OCI-LY7 (cell line): ENCODE measurements at places on chromosomes 13 and 19. TPM values are rescaled to one million over a fixed set of nuclear protein-coding genes. Genes with fewer than 3 reads are reported as not detected.

The LGALS14 gene
- not detected in 2 replicates for total RNA-seq

The BRCA2 gene
- total RNA-seq = 34.3 and 36.4 TPM in 2 replicates

GRCh38 chr13:26985285-26985878, 186.2 kb downstream of the USP12 start:
- DNase-seq = peak; percentile 82

GRCh38 chr19:3196933-3197205, 11.1 kb downstream of the NCLN start:
- no peak for DNase-seq

GRCh38 chr19:43618921-43619261, 538 bp downstream of the ZNF428 start:
- DNase-seq = peak; percentile 80

DNA sequence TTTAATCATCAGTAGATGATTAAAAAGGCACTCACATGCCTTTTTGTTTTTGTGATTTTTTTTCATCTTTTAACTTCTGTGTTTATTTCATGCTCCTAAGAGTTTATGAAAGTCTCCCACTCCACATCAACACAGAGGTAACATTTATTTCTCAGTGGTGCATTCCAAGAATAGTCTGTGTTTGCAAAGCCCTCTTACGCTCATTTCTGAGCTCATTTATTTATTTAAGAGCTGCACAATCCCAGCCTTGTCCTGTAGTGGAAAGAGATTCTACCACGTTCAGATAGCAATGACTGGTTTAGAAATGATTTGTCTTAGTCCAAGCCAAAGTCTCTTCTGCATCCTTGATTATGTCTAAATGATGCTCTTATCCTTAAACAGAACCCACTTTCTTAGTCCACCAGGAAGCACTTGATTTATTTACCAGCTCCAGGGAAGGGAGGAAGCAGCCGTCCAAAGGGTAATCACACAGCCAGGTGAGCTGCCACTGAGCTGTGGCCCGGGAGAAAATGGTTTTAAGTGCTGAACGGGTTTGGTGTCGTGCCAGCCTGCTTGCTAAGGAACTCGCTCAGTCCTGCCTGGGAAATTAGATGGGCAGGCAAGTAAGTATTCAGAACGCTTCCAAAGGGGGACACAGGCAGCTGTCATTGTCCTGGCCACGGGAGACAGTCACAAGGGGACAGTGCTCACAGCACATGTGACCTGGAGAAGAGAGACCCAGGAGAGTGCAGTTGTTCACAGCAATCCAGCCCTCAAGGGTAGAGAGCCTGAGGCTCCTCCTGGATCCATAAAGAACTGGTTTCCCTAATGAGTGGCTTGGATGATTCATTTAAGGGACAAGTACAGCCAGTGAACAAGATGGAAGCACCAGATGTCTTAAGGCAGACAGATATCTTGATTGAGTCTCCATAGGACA, 131.8 kb upstream of the WASF3 start:
- DNase-seq = no peak

- DNase-seq = no peak
Observed at GRCh38 chr19:44566984-44567383, 37.5 kb upstream of the CEACAM20 start.

- DNase-seq = no peak
Observed at GRCh38 chr19:57786286-57786685, 16.8 kb downstream of the ZNF586 start.

The HSPB6 gene
- 1.7 and 1.8 TPM in 2 replicates for total RNA-seq

GRCh38 chr19:38211766-38212165, 12.3 kb downstream of the DPF1 start:
- no peak for DNase-seq

- no peak for DNase-seq
Observed at GRCh38 chr13:28282451-28282850, 144.1 kb downstream of the PAN3 start.

- DNase-seq = no peak
Observed at GRCh38 chr13:33401238-33401637, 115.7 kb upstream of the STARD13 start.

The NALCN gene
- total RNA-seq = not detected in 2 replicates

GRCh38 chr19:14516746-14517438, 1.3 kb downstream of the DNAJB1 start:
- peak; percentile 26 for DNase-seq

DNA sequence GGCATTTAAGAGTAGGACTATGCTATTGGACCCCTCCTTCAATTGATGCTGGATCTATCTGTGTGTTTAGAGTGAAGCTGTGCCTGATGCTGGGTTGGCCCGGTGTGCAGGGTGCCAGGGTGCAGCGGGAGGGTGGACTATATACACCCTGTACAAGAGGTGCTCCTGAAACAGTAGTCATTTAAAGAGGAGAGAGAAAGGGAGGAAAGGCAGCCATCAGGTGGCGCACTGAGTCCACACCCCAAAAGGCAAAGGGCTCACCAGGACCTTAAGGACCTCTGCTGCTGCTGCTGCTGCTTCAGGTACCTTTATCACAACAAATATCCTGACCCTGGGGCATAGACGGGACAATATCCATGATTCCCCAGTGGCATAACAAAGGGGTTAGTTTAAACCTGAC, 39.4 kb downstream of the ZNF136 start:
- peak; percentile 27 for DNase-seq

- DNase-seq = no peak
Observed at GRCh38 chr13:52421216-52421615, 15.2 kb upstream of the THSD1 start.

DNA sequence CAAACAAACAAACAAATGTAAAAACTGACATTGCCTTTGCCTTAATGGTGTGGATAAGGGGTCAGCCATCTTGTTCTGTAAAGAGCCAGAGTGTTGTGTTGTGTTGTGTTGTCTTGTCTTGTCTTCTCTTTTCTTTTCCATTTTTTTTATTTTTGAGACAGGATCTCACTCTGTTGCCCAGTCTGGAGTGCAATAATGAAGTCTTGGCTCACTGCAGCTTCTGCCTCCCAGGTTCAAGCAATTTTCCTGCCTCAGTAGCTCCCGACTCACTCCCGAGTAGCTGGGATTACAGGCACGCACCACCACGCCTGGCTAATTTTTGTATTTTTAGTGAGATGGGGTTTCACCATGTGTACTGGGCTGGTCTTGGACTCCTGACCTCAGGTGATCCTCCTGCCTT, 27.8 kb downstream of the TIMM13 start:
- DNase-seq = no peak

The EFNB2 gene
- 0.31 and 0.51 TPM in 2 replicates for total RNA-seq

DNA sequence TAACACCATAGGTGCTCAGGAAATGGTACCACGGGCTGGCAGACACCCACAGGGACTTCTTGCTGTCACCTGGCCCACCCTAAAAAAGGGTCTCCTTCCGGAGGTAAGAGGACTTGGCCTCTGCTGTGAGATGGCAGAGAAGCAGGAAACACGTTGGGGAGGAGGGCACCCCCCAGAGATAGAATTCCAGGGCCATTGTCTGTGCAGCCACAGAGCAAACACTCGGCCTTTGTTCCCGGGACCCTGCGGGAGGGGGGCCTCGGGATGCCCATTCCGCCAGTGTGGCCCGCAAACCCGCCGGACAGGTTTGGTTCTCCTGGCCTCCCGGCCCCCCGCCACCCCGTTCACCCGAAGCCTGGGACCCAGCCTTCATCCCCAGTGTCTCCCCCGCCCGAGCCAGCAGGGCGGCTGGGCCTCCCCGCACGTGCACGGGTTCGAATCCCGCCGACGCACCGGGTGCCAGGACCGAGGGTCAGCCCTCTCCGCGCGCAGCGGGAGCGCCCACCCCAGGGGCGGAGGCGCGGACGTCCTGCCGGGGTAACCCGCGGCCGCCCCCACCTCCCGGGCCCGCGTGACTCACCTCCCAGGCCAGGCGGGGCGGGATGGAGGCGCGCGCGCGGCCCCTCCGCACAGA, 714 bp downstream of the PLPP2 start:
- DNase-seq = no peak

The ZNF560 gene
- total RNA-seq = not detected in 2 replicates
